ENCODE measurements at places on chromosomes 13 and 19.

DNA sequence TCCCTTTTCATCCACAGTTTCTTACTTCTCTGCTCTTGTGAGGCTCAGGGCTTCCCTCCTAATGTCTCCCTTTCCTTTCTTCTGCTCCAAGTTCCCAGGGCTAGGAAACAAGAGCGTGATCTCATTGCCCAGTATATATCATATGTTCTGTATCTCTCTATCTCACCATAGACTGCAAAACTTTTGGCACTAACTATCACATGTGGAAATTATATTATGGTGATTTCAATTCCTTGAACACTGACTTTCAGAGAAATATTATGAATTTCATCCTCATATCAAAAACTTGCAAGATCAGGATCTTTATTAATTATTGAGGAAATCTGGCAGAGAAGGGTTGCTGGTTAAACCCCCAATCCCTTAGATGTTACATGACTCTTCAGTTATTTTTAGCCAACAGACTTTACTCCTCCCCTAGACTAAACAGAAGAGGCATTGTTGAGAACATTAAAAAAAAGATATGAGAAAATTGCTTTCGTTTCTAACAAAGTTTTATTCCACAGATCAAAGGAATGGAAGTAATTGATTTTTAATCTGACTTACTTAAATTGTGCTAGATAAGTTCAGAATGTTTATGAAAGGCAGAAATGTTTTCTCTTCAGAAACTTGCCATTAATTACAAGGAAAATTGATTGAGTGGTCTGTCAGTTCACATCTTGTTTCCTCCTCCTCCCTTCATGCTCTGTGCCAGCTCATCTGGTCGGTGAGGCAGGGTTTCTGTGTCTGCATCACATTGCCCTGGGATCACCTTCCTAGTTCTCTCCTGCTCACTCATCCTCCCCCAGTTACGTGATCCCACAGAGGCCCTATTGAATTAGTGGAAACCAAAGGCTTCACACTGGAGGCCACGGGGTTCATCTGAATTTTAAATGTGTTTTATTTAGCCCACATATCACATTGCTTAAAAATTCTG lies 378.5 kb downstream of the LMO7 start:
- DNase-seq: no peak

- no peak for DNase-seq
Measured at GRCh38 chr13:74280795-74281490, 146.7 kb upstream of the KLF12 start.

GRCh38 chr13:113663934-113664333 lies 3.1 kb upstream of the GRK1 start:
- DNase-seq: no peak

DNA sequence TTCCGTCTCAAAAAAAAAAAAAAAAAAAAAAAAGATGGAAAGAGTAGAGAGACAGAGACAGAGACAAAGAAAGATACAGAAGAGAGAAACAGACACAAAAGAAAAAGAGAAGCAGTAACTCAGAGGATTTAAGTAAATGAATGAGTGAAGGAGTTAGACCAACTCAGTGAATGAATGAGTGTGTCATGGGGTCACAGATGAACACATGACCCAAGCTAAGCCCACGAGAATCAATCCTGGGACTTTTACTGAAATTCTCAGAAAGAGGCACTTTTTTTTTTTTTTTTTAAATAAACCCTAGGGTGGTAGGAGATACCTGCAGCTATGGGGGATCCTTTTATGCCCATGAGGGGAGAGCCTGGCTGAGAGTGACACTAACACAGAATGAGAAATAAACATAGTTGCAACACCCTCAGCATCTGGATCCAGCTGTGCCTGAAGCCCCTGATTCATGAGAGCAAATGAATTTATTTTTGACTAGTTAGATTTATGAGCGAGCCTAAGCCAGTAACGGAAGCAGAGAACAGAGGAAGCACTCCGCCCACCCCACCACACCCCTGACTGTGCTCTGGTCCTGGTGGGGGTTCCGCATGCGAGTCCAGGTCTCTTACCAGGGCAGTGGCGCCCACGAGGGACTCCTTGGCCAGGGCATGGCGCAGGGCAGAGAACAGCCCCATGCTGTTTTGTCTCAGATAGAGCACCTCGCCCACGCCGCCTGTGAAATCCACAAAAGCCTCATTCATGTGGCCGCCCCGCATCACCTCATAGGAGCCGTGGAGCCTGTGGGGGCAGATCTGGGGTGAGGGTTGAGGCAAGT lies 4.6 kb downstream of the CAPN12 start:
- DNase-seq: peak; percentile 50

- no peak for DNase-seq
Measured at GRCh38 chr13:53060840-53061490, 32.4 kb downstream of the OLFM4 start.

GRCh38 chr13:48317511-48318376 lies 14.2 kb downstream of the RB1 start:
- no peak for DNase-seq

GRCh38 chr13:52615812-52616211 lies 26.4 kb upstream of the HNRNPA1L2 start:
- no peak for DNase-seq

DNA sequence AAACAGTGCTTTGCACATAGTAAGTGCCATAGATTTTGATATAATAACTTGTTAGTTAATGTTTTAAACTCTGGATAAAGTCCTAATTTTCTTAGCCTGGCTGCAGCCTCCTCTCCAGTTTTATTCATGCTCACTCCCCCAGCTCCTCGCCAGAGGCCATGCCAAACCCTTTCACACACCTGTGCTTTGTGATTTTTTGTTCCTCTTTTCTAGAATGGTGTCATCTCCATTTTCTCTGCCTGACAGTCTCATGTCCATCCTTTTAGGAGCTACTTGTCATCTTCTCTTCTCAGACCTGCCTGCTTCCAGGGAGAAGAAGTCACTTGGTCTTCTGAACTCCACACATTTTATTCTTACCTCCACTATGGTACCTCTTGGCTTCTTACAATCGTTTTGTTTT lies 55.8 kb upstream of the SPATA13 start:
- DNase-seq: no peak

GRCh38 chr13:31073859-31074718 lies 87.6 kb downstream of the HSPH1 start:
- DNase-seq: peak; percentile 42

GRCh38 chr19:49560358-49560900 lies 19.9 kb downstream of the NOSIP start:
- peak; percentile 48 for DNase-seq

DNA sequence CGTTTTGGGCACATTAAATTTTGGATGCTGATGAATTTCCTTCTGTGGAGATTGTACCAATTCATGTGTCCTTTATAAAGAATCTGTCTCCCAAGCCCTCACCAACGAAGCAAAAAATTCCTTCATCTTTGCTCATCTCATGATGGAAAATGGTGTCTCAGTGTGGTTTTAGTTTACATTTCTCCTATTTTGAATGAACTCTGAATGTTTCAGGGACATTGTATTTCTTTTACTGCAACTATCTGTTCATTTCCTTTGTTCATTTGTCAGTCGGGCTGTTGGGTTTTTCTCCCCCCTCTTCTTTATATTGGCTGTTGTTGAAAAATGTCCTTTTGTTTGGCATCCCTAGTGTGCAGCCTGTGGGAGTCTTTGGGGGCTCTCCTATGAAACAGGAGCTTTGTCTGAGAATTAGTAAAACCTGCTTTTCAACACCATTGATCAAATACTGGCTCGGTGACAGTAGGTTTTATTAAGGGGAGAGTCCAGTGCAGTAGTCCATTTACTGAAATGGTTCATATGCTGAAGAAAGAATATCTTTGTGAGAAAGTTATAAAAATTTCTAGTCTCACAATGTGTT lies 91.3 kb upstream of the C1QTNF9B start:
- DNase-seq: no peak

DNA sequence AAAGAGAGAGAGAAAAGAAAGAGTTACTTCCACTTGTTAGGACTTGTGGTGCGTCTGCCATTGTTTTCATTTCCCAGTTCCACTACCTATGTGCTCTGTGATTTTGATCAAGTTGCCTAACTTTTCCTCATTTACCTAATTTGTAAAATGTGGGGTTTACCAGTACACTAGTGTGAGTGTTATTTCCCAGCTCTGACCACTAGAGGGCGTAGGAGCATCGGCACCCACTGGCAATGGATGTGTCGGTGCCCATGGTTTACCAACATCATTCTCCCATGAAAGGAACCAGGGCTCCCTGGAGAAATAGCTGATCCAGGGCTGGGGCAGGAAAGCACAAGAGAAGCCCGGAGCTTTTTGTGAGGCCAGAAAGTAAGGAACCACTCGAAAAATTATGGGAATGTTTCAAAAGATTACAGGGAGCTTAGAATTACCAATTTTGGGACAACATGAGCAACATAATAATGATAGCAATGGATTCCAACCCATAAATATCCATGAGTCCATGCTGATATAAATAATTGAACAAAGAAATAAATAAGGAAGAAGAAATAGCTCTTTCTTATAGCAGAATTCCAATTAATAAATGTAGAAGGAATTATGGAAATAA lies 15.1 kb upstream of the CEACAM4 start:
- DNase-seq: peak; percentile 71

GRCh38 chr19:52212572-52213255 lies 22.9 kb downstream of the PPP2R1A start:
- no peak for DNase-seq

- peak; percentile 50 for DNase-seq
Measured at GRCh38 chr19:19410553-19411550, 5.4 kb downstream of the GATAD2A start.

DNA sequence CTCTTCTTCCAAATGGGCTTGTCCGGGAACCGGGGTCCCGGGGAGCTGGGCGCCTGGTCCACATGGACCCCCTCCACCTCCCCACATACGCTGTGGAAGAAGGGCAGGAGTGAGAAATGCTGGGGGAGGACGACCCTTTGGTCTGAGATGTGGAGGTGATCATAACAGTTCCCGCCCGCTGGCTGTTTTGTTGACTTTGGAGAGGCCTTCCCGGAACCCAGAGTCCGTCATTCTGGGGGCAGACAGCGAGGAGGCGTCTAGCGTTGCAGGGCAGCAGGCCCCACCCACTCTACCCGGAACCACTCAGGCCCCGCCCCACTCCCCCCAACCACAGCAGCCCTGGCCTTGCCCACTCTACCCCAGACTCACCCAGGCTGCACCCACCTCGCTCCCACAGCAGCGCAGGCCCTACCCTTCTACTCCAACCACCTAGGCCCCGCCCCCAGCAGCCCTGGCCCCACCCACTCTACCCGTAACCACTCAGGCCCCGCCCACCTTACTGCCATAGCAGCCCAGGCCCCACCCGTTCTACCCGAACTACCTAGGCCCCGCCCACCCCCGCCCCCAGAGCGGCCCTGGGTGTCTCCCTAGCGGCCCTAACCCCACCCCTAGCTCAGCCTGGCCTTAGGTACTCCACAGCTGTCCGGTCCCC lies 7.1 kb downstream of the GPR108 start:
- peak; percentile 28 for DNase-seq

GRCh38 chr13:97539651-97540610 lies 106.0 kb downstream of the RAP2A start:
- DNase-seq: no peak

- no peak for DNase-seq
Measured at GRCh38 chr13:31102905-31103304, 58.8 kb downstream of the HSPH1 start.

GRCh38 chr19:8305798-8306197 lies 2.4 kb downstream of the CD320 start:
- no peak for DNase-seq

DNA sequence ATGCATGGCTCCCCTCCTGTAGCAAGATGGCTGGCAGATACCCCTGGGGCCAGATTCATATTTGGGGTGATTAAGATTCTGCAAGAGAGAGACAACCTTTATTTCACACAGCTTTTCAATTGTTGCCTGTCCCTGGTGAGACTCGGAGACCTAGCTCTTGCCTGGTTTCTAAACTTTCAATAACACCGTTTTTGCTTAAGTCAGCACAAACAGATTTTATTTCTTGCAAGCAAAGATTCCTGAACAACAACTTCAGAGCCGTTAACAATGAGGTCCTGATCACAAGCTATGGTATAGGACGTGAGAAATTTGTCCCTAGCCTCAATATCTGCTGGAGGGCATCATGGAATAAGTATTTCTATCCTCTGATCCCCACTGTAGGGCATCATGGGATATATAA lies 2.9 kb upstream of the CADM4 start:
- DNase-seq: no peak

DNA sequence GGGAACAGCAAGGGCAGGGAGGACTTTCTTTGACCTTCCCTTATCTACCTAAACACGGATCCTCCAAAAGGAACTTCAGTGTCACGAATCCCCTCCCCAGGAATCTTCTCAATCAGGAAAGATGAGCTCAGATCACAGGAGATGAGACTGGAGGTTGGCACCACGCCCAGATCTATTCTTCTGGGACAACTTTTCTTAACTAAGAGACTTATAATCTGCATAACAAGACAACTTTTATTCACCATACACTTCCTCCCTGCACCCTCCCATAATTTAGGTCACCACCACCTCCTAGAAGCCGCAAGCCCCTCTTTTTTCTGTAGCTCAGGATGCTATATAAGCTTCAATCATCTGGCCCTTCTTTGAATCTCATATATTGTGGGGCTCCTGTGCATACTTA lies 19.2 kb upstream of the AKT2 start:
- DNase-seq: no peak

DNA sequence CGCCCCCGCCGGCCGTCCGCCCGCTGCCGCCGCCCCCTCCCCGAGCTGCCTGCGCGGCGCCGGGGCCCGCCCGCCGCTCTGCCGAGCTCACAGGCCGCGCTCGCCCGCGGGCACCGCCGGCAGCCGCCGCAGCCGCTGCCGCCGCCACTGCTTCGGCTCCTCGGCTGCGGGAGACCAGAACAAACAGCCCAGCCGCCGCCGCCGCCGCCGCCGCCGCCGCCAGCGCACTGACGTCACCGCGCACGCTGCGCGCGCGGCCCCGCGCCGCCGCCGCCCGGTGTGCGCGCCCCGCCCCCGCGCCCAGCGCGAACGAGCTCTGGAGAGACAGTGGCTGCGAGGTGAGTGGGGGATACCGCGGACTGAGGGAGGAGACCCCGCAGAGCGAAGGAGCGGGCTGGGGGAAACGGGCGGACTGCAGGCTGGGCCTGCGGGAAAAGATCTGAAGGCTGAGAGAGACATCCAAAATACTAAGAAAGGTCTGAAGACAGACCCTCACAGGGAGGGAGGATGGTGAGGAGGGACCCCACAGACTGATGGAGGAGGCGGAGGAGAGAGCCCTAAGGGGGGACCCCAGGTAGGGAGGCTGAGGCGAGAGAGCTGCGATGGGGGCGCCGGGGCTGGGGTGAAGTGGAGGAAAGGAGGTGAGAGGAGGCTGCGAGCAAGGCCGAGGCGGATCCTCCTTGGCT lies at the start of gene BRD4:
TSS of gene BRD4 (minus strand) at position 229 of the 686 bp plus-strand sequence. CDS start 59,440 bp downstream, outside the sequence.
- DNase-seq: peak; percentile 81

Data from activated naive CD4-positive, alpha-beta T cell treated with Interleukin-2 at 50 U/mL for 16 hours (primary cell).